NCI-H146 (cell line): ENCODE measurements at places on chromosomes 3 and 15.

DNA sequence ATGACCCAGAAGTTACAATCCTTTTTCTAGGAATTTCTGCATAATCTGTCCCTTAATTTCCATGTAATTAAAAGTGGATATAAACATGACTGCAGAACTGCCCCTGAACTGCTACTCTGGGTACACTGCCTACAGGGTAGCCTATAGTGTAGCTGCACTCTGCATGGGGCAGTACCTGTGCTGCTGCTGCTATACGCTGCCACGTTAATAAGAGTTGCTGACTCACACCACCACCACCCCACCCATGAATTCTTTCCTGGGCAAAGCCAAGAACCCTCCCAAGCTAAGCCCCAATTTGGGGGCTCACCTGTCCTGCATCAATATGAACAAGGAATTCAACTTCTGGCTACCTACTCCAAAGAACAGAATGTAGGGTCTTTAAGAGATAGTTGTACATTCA is 13.9 kb downstream of the HDGFL3 start:
- no peak for DNase-seq

- no peak for DNase-seq
Measured at GRCh38 chr3:100169201-100169920, 55.1 kb upstream of the FILIP1L start.

- no peak for DNase-seq
Measured at GRCh38 chr15:36960179-36960946, 140.0 kb downstream of the MEIS2 start.

- no peak for DNase-seq
Measured at GRCh38 chr3:106197532-106198194, 328.9 kb upstream of the CBLB start.

GRCh38 chr15:65460741-65461347 is 38.1 kb upstream of the IGDCC4 start:
- no peak for DNase-seq

GRCh38 chr3:197907196-197907595 is 42.8 kb upstream of the RPL35A start:
- no peak for DNase-seq

- DNase-seq, result peak; percentile 58
Measured at GRCh38 chr3:139455855-139456254, 20.5 kb downstream of the RBP2 start.

GRCh38 chr3:194093842-194094241 is 42.1 kb upstream of the HES1 start:
- DNase-seq, result no peak

DNA sequence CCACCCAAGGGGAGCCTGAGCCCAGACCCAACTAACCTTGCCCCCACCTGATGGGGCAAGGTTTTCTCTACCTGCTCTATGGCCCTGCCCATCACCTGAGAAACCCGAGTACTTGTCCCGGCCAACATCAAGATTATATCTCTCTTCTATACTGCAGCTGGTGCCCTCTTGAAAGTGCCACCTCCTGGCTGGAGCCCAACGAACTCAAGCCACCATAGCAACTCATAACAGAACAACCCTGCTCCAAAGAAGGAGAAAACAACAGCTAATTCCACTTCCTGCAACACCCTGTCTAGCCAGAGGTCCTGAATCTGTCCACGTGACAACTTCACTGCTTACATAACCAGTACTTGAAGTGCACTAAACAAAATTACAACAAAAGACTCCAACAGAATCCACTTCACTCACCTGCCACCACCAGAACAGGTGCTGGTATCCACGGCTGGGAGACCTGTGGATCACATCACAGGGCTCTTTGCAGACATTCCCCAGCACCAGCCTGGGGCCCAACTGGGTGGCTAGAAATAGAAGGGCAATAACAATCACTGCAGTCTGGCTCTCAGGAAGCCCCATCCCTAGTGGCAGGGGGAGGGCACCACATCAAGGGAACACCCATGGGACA is 49.2 kb downstream of the PIERCE2 start:
- DNase-seq, result no peak

DNA sequence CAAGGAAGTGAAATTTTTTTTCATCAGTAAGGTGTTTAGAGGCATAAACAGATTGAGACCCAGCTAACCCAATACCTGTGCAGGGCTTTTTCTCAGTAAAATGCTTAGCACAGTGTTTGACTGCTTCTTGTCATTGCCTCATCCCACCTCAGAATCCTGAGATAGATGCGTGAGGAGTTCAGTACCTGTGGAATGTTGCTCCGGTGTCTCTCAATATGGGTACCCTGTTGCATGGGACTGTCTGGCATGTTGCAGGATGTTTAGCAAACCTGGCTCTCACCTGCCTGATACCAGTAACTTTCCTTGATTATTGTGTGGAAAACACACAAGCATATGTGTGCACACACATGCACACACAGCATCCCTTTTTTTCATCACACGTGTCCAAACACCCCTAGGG is 128.4 kb downstream of the MCTP2 start:
- DNase-seq, result no peak

GRCh38 chr3:16290827-16291196 is 25.8 kb downstream of the OXNAD1 start:
- no peak for DNase-seq

- DNase-seq, result no peak
Measured at GRCh38 chr15:58805095-58805494, 34.0 kb downstream of the MINDY2 start.

GRCh38 chr3:189942948-189943347 is 177.7 kb downstream of the P3H2 start:
- peak; percentile 93 for DNase-seq

DNA sequence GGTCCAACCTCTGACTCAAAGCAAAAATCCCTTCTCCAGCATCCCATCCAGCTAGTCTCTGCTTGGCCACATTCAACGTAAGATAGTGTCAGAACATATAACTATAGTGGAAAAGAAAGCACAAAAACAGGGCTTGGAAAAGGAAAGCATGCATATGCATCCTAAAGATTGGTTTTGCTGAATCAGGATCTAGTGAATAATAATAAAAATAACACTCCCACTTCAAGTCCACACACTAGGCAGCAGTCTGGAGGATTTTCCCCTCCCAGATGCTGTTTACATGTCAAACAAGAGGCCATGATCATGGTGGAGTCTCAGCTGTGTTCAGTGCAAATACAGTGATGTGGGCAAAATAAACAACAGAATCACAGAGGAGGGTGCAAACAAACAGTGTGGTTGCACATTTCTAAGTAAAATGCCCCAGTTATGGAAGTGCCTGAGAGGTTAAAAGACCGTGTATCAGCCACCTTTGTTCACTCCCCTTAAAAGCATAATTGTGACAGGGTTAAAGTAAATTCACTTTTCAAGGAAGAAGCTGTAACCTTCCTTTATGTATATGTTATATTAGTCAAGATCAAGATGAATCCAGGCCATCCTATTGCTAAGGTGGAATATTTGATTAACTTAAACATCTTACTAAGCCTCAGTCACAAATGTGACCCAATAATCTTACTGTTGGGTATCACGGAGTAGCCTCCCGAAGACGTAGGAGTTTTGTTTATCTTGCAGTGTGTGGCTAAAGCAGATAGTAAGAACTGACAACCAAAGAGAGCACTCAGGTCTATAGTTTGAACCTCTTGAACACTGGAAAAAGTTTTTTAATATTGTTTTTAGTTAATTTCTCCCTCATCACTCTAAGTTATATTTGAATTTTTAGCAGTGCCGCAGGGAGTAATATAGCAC is 424.5 kb downstream of the SOX2 start:
- peak; percentile 94 for DNase-seq

GRCh38 chr3:8981700-8982099 is 18.4 kb upstream of the RAD18 start:
- no peak for DNase-seq

- DNase-seq, result no peak
Measured at GRCh38 chr3:107705046-107705445, 182.3 kb downstream of the BBX start.

GRCh38 chr3:101778385-101779046 is 495 bp upstream of the NXPE3 start:
- DNase-seq, result no peak

DNA sequence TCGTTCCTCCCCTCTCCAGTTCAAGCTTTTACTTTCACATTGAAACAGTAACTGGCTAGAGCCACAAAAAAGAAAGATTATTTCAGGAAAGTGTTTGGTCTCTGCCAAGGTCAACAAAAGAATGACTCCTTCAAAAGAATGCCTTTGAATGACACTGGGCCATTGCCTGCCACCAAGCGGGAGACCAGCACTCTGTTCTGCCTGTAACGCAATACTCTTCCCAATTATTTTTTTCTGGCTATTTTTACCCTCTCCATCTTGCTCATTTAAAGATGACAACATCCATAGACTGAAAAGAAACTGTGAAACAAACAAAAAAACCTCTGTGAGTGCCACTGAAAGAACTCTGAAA is 37.3 kb downstream of the EHHADH start:
- DNase-seq, result no peak

DNA sequence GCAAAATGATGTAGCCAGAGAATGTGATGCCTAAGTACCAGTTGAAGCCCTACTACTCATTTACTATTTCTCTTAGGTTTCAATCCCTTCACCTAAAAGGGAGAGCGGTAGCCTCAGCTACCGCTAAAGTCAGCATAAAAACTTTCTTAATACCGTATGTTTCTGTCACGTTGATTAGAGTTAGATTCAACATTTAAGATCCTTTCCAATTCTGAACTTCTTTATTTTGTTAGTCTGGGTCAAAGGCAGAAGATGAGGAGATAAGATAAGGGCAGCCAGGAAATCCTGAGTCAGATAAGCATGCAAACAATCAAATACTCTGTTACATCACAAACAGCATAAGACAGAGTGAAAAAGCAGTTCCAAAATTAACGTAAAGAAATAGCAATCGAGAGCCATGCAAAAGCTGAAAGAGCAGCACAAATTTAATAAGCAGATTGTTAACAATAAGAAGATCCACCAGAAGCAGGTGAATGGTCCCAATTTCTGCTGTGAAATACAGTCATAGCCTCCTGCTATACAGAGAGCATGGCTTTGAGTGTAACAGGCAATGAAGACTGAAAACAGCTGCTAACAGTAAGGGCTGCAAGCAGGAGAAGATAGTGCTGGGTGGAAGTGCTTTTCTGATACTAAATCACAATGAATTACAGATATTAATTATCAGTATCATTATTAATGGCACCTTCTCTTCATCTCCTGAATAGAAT is 3.0 kb downstream of the TMEM207 start:
- peak; percentile 13 for DNase-seq

DNA sequence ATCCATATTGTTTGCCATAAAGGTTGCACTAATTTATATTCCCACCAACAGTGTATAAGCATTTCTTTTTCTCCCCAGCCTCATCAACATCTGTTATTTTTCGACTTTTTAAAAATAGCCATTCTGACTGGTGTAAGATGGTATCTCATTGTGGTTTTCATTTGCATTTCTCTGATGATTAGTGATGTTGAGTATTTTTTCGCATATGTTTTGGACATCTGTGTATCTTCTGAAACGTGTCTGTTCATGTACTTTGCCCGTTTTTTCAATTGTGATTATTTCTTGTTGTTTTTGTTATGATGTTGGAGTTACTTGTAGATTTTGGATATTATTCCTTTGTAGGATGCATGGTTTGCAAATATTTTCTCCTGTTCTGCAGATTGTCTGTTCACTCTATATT is 46.5 kb downstream of the TP63 start:
- DNase-seq, result no peak

DNA sequence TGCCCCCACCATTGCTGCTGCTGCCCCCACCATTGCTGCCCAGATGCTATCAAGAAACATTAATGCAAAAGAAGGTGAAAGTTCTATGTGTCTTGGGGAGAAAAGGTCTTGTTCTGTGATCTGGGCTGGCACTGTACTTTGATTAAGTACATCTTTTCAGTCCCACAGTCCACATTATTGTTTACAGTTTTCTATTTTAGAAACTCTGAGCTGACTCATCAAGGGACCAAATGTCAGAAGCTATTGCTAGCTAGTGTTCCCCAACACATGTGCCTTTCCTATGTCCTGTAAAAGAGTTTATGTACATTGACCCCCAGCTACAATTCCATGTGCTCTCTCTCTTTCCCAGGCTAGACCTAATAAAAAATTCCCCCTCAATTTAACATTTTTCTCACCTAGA is 264.7 kb upstream of the NECTIN3 start:
- no peak for DNase-seq

DNA sequence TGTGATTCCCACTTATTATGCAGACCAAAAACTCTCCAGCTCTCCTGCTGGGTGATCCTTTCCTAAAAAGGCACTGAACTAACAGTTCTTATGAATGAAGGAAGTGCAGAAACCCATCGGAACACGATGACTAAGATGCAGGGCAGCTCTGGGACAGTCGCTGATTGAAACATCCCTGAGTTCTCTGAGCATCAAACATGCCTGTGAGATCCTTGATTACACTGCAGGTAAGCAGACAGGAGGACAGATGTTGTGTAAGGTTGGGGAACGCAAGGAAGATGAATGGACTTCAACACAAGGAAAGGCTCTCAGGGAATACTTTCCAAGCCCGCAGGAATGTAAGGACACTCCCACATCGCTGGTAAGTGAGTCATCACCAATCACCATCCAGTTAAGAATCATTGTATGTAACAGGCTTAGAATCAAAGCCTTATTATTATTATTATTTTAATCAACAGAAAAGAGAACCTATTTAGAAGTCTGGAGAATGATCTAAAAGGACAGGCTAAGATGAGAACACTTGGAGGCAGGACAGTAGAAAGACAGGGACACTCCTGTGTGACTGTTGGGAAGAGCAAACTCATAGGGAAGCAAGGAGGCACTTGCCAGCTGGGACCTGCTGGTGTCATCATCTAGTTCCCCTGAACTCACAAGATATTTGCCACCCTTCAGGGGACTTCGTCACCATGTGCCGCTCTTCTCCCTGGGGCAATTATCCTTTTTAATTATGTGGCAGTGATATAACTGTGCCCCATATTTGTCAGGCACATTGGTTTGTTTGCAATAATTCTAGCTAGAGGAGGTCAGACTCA is 26.0 kb downstream of the TMEM158 start:
- no peak for DNase-seq

GRCh38 chr3:14237457-14237856 is 58.8 kb downstream of the LSM3 start:
- no peak for DNase-seq

DNA sequence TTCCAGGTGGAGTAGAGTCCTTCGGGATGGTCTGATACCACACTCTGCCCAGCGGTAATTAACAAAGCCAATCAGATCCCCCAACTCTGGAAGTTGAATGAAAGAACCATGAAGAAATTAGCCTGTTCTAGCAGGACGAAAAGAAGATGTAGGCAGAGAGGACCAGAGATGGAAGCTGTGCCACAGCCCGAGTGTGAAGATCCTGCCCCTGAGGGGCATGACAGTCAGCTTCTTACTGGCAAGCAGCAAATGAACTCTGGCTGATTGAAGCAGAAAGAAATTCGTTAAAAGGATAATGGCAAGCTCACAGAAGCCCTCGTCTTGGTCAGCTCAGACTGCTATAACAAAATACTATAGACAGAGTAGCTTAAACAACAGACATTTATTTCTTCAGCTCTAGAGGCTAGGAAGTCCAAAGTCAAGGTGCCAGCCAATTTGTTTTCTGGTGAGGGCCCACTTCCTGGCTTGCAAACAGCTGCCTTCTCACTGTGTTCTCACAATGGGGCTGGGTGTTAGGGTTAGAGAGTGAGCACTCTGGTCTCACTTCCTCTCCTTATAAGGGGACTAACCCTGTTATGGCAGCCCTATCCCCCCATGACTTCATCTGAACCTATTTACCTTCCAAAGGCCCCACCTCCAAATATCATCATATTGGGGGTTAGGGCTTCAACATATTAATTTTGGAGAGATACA is 307.1 kb downstream of the VPS13C start:
- no peak for DNase-seq
